ENCODE measurements at places on chromosomes 13 and 19. TPM values are rescaled to one million over a fixed set of nuclear protein-coding genes. Genes with fewer than 3 reads are reported as not detected.

GRCh38 chr19:10000171-10000826 is 10.0 kb downstream of the COL5A3 start:
- DNase-seq: peak; percentile 92

Gene ODAD3
- total RNA-seq: not detected

Gene ISYNA1
- total RNA-seq: 178 TPM

- no peak for DNase-seq
These were observed 870.2 kb downstream of the EFNB2 start for GRCh38 chr13:105665284-105665683.

- DNase-seq: no peak
These were observed 1257.3 kb downstream of the DIAPH3 start for GRCh38 chr13:58906329-58907007.

Gene CDADC1
- total RNA-seq: 8.4 TPM

Gene PDE4C
- 0.21 TPM for total RNA-seq

DNA sequence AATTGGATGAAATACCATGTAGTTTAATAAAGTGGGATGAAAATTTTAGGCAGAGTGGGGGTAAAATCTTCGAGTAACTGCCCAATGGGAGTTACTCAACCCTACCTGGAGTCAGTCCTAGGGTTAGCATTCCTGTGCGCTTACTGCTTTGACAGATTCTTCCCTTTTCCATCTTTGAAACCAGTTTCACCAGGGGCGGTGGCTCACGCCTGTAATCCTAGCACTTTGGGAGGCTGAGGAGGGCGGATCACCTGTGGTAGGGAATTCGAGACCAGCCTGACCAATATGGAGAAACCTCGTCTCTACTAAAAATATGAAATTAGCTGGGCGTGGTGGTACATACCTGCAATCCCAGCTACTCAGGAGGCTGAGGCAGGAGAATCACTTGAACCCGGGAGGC is 37.0 kb upstream of the CXCL17 start:
- DNase-seq: no peak

Gene SIGLEC9
- total RNA-seq: not detected

Gene ZNF665
- 5.1 TPM for total RNA-seq

DNA sequence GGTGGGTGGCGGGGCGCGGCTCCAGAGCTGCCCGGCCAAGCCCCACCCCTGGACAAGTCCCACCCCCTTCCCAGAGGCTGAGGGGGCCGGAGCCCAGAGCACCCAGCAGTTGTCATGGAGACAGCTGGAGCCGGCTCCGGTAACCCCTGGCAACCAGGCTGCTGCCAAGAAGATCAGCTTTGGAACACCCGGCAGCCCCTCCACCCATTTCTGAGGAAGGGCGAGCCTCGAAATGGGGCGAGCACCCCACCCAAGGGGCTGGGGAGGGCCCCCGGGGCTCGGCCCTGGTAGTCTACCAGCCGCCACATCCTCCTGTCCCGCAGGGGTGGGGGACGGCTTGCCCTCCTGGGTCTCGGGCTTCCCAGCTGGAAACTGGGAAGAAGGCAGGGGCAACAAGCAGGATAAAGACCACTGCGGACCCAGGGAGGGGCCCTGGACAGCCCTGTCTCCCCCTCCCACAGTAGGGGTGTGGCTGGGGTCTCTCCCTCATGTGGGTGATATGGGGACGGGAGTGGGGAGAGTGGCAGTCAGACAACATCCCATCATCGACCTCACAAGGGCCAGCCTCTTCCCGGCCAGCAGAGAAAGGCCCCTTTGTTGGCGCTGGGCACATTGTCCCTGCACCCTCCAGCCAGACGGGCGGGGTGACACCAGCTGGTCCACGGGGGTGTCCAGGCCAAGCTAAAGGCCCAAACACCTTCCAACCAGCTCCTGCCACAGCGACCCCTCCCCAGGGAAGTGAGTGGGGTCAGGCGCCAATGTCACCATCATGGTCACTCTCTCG is 1.5 kb downstream of the CERS1 start:
- peak; percentile 81 for DNase-seq

All from osteocyte (in vitro differentiated cells).